Activated gamma-delta T cell (primary cell): ENCODE measurements at places on chromosomes 2 and 18.

GRCh38 chr18:78587626-78588600 lies 391.7 kb upstream of the SALL3 start:
- no peak for DNase-seq

DNA sequence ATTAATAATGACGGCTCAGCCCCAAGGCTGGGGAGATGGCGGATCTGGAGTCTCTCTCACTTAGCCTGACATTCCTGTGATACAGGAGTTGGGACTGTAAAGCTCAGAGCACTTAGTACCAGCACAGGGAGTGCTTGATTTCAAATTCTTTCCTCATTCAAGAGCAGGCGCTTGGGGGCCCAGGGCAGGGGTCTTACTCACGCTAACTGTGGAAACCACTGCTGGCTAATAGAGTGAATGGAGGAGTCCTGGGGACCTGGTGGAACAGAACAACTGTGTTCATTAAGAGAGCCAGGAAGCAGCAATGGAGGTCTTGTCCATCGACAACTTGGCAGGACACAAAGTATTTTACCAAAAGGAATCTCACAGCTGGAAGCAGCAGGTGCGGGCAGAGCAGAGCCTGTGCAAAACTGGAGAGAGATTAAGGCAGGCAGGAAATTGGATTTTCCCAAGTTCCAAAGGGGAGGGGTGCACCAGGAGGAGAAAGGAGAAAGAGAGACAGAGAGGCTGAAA lies 358.9 kb downstream of the TNS1 start:
- no peak for DNase-seq

DNA sequence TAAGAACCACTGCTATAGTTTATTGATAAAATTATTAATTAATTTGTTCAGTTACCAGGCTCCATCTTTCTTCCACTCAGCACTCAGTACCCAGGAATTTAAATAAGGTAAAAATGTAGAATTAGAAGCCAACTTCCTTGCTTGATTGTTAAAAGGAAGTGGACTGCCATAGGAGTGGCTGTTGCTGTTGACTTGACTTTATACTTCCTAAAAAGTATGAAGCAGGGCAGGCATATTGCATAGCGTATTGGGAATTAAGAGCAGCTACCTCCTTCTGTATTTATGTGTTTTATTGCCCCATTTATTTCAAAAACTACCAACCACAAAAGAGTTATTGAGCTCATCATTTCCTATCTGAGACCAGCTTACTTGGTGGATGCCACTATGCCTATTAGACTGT lies 27.9 kb downstream of the PSMD1 start:
- no peak for DNase-seq

GRCh38 chr2:71348302-71348701 lies 16.7 kb downstream of the ZNF638 start:
- no peak for DNase-seq

- DNase-seq, result no peak
These were observed 20.5 kb downstream of the DAPL1 start for GRCh38 chr2:158815658-158816057.
